ENCODE measurements at places on chromosomes 11 and 22.

GRCh38 chr22:31106001-31106571 is 1.3 kb downstream of the SELENOM start:
- DNase-seq = no peak

- DNase-seq = no peak
Measured at GRCh38 chr22:45438336-45438735, 24.8 kb downstream of the RIBC2 start.

- DNase-seq = no peak
Measured at GRCh38 chr22:45033136-45033535, 23.3 kb upstream of the PHF21B start.

DNA sequence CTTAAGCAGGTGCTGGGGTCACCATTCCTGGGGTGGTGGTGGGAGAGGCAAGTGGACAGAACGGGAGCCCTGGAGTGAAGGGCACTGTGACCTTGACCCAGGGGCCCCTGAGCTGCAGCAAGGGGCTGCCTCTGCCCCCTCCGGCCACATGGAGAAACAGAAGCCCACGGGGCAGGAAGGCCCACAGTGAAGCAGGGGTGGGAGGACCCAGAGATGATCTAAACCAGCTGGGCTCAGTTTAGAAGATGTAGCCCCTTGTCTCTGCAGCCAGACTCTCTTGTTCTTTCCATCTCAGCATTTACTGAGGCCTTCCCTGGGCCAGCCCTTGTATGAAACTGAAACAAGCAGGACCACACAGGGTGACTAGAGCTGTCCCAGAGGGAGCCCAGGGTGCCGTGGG is 30.5 kb downstream of the WNT11 start:
- no peak for DNase-seq

GRCh38 chr11:126175393-126175792 is 36.1 kb downstream of the RPUSD4 start:
- DNase-seq = no peak

DNA sequence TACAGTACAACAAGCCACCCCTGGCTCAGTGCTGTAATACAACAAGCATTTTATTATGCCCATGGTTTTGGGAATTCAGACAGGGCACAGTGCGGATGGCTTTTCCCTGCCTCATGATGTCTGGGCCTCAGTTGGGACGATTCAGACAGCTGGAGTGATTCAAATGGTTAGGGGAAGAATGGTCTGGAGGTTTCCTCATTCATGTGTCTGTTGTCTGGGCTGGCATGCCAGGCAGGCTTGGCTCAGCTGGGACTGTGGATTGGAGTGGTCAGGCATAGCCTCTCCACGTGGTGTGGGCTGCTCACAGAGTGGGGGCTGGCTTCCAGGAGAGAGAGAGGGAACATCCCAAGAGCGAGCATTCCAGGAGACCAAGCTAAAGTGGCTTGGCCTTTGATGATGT is 164.4 kb downstream of the C11orf91 start:
- no peak for DNase-seq

DNA sequence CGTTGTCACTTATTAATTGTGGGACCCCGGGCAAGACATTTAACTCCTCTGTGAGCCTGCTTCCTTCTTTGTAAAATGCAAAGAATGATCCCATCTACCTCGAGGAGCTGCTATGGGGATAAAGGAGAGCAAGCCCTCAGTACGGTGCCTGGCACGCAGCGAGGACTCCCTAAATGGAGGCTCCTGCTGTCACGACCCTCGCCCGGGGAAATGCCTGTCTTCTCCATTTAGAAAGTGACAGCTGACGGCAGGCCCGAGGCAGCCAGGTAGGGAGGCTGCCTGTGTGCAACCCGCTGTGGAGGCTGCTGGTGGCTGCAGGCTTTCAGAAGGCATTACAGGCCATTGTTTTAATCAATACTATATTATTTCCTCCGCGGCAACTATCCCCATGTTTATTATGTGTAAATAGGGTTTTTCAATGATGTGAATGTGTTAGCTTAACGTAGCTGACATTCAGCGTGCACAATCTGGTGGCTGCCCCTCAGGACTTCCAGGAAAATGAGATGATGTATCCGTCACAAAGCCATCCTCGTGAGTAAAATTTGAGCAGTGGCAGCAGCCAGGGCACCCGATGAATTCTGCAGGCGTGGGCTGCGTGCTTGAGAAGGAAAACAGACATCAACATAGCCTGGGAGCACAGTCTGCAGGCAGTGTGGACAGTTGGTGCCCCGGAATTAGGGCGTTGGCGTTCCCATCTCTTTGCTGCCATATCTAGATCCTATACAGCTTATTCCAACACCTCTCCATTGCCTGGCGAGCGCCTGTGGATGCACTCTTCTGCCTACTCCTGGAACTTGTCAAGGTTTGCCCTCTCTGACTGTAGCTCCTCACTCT is 228.3 kb downstream of the ST3GAL4 start:
- no peak for DNase-seq

GRCh38 chr22:31929167-31929930 is 15.0 kb upstream of the YWHAH start:
- no peak for DNase-seq

DNA sequence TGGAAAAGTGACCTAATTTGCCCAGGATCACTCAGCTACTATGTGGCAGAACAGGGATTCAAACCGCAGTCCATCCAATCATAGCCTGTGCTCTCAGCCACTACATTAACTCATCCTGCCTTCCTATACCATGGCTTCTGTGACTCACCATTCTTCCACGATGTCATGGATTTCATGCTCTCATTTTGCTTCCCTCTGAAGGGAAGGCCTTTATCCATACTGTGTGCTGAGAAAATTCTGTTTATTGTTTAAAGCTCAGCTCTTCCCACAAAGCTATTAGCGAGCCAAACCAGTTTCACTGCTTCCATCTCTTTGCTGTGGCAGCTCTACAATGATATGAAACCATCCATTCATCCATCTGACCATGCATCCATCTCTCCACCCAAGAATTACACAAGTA is 289.9 kb downstream of the TENM4 start:
- no peak for DNase-seq

- no peak for DNase-seq
Measured at GRCh38 chr11:8829556-8829955, 81.4 kb upstream of the AKIP1 start.

GRCh38 chr11:116176484-116177005 is 596.2 kb downstream of the BUD13 start:
- no peak for DNase-seq

All from stimulated activated CD4-positive, alpha-beta T cell treated with anti-CD3 and anti-CD28 coated beads, TNF-alpha, amount 100 ng/mL, for 4 hours (primary cell).